ENCODE measurements at places on chromosomes 6 and 20.

GRCh38 chr6:16228709-16229665 is 9.4 kb upstream of the GMPR start:
- peak; percentile 42 for DNase-seq

- DNase-seq: no peak
Observed at GRCh38 chr6:89290401-89291155, 24.5 kb downstream of the GABRR2 start.

DNA sequence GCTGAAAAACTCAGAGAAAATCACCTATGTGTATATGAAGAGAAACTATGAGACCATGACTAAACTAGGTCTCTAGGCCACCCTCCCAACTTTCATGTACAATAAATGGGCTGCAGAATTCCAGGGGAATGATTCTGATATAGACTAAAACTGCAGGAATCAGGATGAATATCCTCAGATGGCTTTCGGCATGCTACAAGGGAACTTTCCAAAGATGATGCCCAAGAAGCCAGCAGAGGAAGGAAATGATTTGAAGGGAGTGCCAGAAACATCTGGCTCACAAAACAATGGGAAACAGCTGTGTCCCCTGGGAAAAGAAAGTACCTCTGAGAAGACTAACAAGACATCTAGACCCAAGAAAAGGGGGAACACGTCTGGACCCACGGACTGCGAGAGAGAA is 41.1 kb downstream of the PLN start:
- no peak for DNase-seq

- DNase-seq: no peak
Observed at GRCh38 chr20:43009532-43009931, 180.2 kb downstream of the PTPRT start.

- no peak for DNase-seq
Observed at GRCh38 chr6:138115201-138115600, 8.0 kb upstream of the PERP start.

DNA sequence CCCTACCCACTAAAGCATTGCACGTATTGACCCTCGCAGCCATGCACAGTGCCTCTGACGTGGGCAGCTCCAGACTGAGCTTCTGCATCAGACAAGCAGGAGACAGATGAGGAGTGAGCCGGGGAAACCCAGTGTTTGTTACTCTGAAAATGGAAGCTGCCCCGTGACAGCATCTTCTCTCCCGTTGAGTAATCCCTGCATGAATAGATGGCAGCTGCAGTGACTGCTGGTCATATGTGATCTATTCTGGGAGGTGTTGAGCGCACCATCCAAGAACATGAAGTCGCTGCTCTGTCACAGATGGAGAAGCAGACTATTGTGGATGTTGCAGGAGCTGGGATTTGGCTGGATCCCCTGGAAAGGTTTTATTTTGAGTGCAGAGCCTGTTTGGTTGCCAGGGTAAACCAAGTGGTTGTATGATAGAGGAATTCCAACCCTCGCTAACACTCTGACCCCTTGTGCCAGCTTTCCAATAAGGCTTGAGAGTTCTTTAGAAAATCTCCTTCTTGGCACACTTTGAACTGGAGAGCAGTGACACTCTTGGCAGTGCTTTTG is 242.2 kb downstream of the NRN1 start:
- no peak for DNase-seq

DNA sequence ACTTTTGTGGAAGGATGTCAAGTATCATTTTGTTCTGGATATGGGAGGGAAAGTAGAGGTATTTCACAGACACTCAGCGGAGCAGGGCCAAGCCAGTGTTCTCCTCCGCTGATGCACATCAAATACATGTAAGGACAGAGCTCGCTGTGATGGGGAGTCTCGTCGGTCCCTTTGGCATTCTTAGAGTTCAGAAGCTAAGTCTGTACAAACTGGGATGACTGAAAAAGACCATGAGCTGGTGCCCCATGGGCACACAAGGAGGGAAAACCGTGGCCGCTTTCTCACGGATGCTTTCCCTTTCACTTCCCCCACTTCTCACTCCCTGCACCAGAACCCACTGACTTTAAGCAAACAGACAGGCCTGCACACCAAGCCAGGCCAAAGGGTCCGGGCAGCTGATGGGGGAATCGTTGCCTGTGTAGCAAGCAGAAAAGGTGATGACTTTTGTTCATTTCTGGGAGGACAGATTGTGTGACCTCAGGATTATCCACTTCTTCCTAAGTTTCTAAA is 27.7 kb upstream of the MPC1 start:
- DNase-seq: no peak

GRCh38 chr6:43788301-43788700 is 18.3 kb downstream of the VEGFA start:
- no peak for DNase-seq

Data from renal pelvis (tissue), 12 donors.